BE2C (cell line): ENCODE measurements at places on chromosomes 3 and 15.

GRCh38 chr3:44114142-44114541 is 127.5 kb upstream of the TOPAZ1 start:
- peak; percentile 31 for DNase-seq

GRCh38 chr3:8851703-8852102 is 82.3 kb upstream of the OXTR start:
- no peak for DNase-seq

GRCh38 chr3:107265526-107265925 is 111.7 kb upstream of the CCDC54 start:
- DNase-seq: no peak

DNA sequence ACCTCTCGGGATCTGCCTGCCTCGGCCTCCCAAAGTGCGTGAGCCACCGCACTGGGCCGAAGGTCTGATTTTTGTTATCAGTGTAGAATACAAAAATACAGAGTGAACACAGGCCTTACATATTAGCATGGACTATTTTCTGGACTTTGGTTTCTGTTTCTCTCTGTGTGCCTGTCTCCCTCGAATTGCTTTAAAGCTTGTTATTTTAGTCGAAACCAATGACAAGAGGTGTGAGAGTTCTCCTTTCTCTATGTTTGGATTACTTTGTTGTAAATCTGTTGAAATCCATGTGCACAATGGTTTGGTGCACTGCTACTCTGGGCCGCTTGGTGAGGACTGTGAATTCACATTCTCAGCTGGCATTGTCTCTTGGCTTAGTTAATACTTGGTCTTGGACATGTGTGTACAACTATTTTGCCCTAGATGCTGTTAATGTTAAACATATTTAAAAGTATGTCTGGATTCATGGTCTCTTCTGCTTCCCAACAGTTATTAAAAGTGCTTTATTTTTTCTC is 23.9 kb downstream of the MED12L start:
- DNase-seq: no peak

DNA sequence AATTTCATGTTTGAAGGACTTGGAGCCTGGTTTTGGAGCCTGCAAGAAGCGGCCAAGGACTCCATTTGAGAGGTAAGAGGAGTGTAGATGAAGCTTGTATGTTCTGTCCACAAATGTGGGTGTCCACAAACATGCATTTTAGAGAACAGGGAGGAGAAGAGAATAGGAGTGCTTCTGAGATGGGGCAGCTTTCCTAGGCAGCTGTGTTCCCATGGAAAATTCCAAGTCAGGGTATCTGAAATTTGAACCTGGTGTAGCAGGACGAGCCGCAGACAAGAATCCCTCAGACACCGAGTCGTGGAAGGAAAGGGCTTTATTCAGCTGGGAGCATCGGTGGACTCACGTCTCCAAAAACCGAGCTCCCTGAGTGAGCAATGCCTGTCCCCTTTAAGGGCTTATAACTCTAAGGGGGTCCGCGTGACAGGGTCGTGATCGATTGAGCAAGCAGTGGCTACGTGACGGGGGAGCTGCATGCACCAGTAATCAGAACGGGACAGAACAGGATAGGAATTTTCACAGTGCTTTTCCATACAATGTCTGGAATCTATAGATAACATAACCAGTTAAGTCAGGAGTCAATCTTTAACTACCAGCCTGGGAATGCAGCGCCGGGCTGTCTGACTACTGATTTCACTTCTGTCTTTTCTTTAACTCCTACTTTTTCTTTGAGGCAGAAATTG is 71.4 kb upstream of the WDR72 start:
- peak; percentile 22 for DNase-seq

- DNase-seq: no peak
These were observed 115.9 kb upstream of the CCNL1 start for GRCh38 chr3:157275832-157276231.

GRCh38 chr3:61074783-61075182 is 176.5 kb downstream of the FHIT start:
- DNase-seq: no peak

DNA sequence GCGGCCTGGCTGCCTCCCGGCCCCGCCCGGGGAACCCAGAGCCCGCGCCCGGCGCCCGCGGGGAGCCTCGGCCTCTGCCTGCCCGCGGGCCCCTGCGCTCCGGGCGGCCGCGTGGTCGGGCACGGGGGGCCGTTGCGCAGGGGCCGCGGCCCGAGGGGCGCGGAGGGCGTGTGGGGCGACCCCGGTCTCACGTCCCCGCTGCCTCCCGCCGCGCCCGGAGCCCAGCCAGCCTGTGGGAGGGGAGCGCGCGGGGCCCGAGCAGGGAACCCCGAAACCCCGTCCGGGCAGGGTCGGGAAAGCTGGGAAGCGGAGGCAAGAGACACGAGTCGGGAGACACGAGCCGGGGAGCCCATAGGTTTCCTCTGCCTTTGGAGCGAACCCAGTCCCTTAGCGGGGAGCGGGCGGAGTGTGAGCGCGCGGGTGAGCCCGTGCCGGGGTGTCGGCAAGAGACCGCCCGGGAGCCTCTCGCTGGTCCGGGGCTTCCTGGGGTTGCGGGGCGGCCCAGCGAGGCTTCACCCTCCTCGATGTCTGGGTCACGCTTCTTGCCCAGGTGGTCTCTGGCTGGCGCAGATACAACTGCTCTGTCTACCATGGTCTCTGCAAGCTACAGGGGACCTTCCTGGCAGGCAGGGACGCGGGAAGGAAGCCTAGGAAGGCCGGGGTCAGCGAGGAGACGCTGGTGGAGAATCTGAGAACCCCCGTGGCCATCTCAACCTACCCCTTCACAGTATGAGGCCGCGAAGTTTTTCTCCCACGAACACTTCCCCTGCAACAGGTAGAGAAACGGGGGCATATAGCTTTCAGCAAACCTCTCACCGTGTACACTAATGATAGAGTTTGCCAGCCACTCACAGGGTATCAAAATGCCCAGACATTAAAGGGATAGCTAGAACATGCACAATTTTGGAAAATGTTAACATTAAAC is 586 bp downstream of the LRRK1 start:
- DNase-seq: no peak

DNA sequence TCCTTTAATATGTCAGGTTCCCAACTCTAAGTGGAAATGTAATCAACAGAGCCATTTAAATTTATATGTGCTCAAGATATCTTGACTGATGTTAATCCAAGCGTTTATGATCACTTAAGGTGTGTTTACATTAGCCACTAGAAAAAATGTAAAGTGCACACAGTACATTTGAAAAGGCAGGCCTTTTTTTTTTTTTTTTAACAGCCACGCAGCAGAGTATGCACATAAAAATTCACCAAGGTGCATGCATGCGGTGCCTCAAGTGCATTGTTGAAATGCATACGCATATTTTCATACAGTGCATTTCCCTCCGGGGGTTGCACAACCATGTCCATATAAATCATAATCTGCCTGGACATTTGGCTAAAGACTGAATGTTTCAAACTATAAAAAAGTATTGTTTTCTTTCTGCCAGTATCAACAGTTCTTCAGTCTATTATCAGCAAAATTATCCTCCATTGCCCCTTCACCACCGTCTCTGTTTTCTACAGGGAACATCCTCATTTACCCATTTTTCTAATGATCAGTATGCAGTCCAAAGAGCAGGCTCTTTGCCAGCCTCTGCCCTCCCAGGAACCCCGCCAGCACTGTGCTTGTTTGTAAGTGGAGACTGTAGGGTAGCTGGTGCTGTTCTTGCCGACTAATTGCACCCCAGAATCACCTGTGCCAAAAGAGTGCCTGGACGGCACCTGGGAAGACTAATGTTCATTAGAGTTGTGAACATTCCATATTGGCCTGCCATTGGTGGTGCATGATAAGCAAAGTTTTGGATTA is 611.2 kb upstream of the CFAP20DC start:
- DNase-seq: no peak

DNA sequence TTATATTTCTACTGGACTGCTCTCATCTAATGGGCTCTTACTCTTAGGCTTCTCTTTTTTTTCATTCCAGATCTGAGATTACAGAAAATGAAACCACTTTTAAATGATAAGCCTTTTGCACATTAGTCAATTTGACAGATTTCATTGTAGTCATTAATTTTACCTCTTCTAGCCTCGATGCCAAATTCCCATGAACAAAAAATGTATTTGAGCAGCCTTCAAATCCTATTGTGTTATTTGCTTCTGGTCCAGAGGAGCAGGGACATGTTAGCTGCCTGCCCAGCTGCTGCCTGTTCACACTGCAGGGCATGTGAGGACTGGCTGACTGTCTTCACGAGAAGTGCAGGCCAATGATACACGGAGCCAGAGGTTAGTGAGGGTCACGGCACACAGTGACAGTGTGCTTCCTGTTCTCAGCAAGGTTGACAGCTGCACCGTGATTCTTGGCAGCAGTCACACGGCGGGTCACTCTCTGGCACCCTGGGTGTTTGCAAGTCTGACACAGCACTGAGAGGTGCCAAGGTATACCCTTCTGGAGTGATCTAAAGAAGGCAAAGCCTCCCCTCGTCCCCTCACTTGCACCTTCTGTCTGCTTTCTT is 40.8 kb downstream of the KAT2B start:
- DNase-seq: peak; percentile 44

- DNase-seq: no peak
These were observed 14.9 kb upstream of the PSTPIP1 start for GRCh38 chr15:76979996-76980520.

DNA sequence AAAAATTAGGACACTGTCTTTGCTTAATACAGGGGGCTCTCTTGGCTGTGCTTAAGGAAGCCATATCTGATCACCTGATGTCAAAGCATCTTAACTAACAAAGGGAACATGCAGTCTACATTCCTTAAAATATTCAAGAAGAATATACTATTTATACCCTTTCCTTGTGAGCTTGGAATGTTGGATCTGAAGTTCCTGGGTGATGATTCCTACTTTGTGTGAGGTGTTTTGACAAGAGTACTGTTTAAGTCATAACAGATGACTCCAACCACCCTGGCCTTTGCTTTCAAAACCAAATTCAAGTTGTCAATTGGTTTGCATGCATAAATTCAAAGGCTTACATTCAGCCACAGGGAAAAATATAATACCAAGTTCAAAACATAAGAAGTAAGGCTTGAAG is 862.7 kb upstream of the SEMA6D start:
- DNase-seq: no peak

- DNase-seq: no peak
These were observed 181.1 kb upstream of the RBMS3 start for GRCh38 chr3:29099775-29100174.

GRCh38 chr3:94115482-94115881 is 52.6 kb downstream of the NSUN3 start:
- peak; percentile 36 for DNase-seq

DNA sequence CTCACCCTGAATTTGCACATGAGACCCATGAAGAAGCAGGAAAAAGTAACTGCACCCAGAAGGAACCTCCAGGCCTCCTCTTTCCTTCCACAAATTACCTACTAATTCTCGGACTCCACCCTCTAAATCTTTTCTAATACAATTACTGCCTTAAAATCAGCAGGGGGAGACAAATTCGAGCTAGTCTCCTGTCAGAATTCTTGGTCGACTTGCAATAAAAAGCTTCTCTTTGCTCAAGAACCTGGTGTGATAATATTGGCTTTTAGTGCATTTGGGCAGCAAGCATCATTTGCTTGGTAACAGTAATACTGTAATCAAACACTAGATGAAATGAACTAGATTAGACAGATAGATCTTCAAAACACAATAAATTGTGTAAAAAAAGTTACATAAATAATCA is 281.9 kb downstream of the RAP2B start:
- no peak for DNase-seq

- no peak for DNase-seq
These were observed 43.9 kb downstream of the ADIPOQ start for GRCh38 chr3:186886202-186886981.

DNA sequence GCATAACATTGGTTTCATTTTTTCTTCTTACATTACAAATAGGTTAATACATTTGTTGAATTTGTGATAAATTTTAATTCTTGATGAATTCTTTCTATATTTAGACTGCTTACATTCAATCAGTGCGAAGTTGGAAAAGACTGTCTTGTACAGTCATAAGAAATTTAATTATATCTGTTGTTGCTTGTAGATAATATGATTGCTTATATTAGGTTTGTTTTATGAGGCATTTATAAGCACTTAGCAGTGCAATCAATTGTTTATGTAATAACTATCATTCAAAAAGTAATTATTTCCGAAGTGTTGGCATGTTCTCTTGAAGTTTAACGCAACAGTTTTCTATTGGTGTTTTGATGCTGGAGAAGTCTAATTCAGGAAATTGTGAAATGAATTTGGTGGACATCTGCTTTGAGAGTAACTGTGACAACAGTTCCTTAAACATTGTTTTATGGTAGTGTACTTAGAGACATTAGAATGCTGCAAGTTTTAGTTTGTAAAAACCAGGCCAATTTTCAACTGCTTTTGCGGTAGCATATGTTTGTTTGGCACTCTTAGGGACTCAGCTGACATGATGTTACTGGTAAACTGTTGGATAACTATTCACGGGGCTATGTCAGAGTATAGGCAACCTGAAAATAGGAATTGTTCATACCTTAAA is 99.7 kb downstream of the NAALADL2 start:
- no peak for DNase-seq

DNA sequence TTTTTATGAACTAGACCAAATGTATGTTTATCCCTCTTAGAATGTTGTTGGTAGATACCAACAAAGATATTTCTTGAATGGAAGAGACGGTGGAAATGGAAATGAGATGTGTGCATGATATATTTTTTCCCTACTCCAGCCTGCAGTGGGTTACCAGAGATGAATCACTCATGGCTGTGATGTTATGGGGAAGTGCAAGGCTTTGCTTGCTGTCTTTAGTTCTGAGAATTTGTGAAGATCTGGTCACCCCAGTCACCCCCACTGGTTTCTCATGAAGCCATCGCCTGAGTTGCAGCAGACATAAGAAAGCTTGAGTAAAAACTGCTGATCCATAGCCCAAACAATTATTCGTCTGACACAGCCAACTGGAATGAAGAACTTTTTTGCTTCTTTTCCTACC is 78.1 kb upstream of the EOMES start:
- DNase-seq: no peak

DNA sequence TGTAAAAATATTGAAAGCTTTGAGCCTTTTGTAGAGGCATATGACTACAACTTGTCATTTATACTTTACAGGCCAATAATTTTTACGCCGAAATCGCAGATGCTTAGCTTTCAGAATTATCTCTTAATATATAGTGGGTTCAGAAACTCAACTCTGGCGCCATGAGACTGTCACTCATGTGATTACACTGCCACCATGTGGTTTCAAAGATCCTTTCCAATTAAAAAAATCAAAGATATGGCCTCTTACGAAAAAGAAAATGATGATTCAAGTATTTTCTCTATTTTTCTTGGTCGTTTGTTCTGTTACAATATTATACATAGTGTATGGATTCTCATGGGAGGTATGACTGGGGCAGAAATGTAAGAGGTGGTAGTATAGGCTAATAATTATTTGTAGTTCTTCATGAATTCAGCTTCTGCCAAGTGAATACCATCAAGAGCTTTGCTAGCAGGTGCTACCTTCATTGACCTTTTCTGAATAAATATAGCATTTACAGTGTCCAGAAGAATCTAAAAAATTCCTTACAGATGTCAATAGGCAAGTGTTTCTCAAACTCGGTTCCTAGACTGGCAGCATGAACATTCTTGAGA is 751.7 kb upstream of the GOLIM4 start:
- DNase-seq: peak; percentile 8

- peak; percentile 63 for DNase-seq
These were observed 50.0 kb downstream of the RLBP1 start for GRCh38 chr15:89171136-89172072.

- DNase-seq: no peak
These were observed 103.3 kb downstream of the PCCB start for GRCh38 chr3:136353461-136353860.
